Stimulated activated CD4-positive, alpha-beta T cell treated with anti-CD3 and anti-CD28 coated beads, Interleukin-1b, Interleukin-23, amount 100 ng/mL, for 48 hours (primary cell): ENCODE measurements at places on chromosomes 6 and 20.

GRCh38 chr6:149896491-149896890 lies 1.4 kb downstream of the RAET1E start:
- DNase-seq, result no peak

DNA sequence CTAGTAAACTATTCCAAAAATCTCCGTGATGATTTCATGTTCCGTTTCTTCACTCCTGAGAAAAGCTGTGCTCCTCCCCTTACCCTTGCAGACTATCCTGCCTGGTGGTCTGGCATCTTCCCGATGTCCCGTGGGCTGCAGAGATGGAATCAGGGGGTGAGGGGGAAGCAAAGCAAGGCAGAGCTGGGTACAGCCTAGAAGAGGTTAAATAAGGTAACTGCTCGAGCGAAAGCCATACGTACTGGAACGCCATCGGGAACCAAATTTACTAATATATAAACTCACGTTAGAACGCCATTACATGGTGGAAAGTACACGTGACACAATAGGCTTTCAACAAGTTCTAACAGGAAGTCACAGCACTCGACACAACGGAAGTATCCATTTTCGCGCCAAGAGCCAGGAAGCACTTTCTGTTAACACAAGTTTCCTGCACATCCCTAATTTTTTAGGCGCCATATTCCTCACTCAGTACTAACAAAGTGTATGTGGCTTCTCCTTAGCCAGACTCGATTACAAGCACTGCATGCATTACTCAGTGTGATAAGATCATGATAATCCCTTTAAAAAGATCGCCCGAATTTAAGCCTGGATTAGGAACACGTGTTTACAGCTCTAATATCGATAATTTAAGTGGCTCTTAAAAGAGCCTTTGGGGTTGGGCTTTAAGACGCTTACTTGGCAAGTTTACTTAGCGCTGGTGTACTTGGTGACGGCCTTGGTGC lies 101.6 kb upstream of the PRSS16 start:
- peak; percentile 83 for DNase-seq

- no peak for DNase-seq
Measured at GRCh38 chr6:122033564-122034181, 365.8 kb upstream of the HSF2 start.

GRCh38 chr6:18447552-18447951 lies 60.4 kb downstream of the RNF144B start:
- DNase-seq, result no peak

DNA sequence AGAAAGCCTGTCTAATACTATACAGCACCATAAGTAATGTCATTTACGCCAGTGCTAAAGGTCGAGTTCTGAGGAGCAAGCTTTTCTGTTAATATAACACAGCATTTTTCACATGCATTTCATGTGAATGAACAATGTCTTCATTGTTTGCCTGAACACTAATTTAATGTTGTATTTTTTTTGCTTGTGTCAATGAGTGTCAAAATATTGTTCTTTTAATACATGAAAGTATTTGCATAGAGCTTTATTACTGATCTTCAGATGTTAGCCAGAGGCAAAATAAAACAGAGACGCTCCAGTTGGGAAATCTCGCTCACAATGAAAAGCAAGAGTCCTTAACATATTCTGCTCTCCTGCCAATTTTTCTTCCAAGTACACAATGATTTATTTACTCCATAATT lies 151.8 kb downstream of the FOXC1 start:
- no peak for DNase-seq

DNA sequence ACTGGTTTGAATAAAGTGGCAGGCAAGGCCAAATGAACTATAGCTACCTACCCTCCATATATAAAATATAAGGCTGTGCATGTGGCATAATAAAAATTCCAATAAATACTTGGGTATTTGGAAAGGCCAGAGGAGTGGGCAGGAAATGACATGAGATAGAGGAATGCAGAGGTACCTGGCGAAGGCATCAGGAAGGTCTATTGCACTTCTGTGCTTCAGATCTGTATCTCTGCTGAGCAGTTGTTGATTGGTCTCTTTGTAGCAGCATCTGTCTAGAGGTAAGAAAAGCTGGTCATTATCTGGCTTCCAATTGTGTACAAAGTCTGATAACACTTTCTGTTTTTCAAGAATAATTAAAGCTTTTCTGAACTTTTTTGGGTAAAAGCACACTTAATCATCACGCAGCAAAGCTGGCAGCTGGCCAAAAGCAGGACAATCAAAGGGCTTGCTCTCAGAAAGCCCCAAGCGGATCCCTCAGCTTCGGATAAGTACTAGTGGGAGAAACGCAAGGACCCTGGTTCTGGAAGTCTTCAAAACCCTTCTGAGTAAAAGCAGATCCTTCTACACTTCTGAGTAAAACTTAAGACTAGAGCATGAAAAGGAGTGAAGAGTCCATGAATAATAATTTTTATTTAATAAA lies 120.1 kb upstream of the TCF21 start:
- DNase-seq, result no peak

GRCh38 chr6:152637296-152638047 lies at the start of gene SYNE1:
Gene SYNE1 (minus strand): TSS chr6:152637362. CDS start chr6:152628331, 9,031 bp downstream.
- DNase-seq, result no peak

DNA sequence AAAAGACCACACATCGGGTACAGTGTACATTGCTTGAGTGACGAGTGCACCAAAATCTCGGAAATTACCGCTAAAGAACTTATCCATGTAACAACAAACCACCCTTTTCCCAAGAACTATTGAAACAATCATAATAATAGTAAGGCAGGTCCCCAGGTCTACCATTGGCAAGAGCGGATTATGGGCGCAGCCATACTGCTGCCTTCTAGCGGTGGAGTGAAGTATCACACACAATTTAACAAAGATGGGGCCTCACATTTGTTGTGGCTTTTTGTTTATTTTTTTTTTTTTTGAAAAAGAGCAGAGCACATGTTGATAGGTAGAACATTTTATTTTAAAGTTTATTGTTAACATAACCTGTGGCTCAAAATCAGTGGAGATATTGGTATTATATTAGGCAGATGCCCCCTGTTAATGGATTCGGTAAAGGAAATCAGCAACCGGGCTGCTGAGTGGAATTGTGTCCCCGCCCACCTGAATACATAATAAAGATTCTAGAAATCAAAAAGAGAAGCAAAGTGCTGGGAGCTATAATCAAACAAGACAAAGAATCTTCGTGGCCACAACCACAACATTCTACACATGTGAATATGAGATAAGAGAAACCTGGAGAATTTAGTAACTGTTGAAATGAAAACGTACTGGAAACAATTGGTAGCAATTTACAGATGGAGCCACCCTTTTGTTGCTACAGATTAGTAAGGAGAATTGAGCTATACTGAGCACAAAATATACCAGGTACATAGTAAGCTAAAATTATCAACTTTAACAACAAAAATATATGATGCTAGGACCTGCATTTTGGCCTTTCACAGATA lies 94.2 kb upstream of the EXOC2 start:
- peak; percentile 13 for DNase-seq
